ENCODE measurements at places on chromosomes 3 and 15.

DNA sequence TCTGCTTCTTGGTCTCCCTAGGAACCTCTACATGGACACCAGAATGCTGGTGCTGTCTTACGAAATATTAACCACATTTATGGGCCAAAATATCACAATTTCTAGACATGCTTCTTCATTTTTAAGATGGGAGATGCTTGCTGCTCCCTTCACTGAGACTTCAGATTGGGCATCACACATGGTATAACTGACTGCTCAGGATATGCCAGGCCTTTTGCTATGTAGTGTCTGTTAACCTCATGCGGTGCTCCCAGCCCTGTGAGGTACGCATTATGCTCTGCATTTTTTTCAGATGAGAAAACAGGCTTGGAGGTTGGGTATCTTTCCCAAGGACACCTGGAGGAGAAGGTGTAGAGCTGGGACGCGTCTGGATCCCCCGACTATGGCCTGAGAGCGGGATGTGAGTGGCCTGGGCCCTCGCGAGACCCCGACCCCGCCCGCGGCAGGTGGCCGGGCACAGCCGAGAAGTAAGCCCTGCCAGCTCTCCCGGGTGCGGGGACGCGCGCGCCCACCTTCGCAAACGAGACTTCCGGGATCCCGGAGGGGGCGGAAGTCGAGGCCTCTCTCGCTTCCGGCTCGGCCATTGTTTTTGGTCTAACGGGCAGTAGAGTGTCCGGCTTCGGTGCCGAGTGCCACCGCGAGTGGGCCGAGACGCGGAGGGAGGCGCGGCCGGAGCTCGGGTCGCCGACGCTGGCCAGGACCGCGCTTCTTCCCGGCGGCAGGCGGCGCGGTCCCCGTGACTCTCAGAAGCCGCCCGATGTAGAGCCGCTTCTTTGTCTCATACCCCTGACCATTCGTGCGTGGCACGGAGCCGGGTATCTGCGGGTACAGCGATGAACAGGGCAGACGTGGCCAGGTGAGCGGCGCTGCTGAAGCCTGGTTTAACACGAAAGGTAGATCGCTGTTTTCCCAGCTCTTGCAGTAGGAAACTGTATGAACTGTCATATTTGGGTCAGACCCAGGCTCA, at the start of gene ZKSCAN7:
ZKSCAN7 (plus strand) TSS at position 568 of the 967 bp plus-strand sequence. CDS start 1,855 bp downstream, outside the sequence.
- DNase-seq, result peak; percentile 94

- DNase-seq, result no peak
Observed at GRCh38 chr3:117706037-117706436, 996.5 kb downstream of the TUSC7 start.

DNA sequence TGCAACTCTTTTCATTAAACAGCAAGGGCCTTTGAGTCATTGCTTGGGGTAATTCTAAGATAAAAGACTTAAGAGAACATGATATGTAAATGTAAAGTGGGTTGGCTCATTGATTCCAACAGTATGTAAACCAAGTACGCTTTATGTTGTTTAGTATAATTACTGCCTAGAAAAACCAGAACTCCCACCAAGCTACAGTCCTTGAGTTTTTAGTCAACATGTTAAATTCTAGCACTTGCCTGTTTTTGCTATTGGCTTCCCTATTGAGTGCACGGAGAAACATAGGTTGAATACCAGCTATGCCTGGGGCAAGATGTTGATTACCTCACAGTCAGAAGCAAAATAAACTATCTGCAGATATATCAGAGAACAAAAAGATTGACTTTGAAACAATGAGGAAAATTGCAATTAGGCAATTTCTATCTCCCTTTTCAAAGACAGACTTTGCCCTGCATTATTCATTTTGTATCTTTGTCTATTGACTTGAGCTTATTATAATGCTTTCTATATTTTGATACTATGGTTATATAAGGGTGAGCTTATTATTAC, 179.3 kb downstream of the ZPLD1 start:
- no peak for DNase-seq

- no peak for DNase-seq
Observed at GRCh38 chr3:53939813-53940212, 48.2 kb upstream of the SELENOK start.

- no peak for DNase-seq
Observed at GRCh38 chr15:80283531-80283930, 31.5 kb upstream of the CTXND1 start.

GRCh38 chr3:134030379-134031347, 938 bp upstream of the SLCO2A1 start:
- peak; percentile 80 for DNase-seq

DNA sequence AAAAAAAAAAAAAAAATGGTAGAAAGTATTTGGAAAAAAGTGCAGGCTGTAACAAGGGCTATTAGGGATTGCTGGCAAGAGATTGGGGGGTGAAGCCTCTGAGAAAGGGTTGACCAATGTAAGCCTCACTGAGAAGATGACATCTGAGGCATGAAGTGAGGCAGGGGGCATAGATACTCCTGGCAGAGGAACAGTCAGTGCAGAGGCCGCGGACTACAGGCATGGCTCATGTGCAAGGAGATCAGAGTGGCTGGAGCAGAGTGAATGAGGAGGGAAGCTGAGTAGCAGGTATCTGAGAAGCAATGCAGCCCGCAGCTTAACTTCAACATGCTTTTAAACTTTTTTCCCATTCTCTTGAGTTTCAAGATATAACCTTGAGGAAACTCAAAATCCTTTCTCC, 5.4 kb downstream of the FBXL22 start:
- no peak for DNase-seq

DNA sequence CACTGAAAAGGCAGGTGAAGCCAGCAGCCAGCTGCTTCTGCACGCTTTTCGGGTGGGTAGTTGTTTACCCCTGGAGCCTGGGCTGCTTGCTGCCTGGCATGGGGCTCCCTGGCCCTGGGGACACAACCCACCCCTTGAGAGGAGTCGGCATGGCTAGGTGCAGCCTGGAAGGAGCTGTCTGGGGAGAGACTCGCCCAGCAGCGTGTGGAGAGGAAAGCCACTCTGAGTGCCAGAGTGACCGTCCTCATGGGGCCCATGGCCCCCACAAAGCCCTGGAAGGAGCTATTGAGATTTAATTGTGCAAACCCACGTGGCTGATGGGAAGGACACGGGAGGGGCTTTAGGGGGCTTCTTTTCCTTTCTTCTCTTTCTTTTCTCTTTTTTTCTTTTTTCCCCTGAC, 137.5 kb downstream of the OPA1 start:
- no peak for DNase-seq

- peak; percentile 77 for DNase-seq
Observed at GRCh38 chr3:5187920-5188418, 462 bp downstream of the EDEM1 start.

- peak; percentile 74 for DNase-seq
Observed at GRCh38 chr15:66241087-66241907, 12.3 kb downstream of the MEGF11 start.

DNA sequence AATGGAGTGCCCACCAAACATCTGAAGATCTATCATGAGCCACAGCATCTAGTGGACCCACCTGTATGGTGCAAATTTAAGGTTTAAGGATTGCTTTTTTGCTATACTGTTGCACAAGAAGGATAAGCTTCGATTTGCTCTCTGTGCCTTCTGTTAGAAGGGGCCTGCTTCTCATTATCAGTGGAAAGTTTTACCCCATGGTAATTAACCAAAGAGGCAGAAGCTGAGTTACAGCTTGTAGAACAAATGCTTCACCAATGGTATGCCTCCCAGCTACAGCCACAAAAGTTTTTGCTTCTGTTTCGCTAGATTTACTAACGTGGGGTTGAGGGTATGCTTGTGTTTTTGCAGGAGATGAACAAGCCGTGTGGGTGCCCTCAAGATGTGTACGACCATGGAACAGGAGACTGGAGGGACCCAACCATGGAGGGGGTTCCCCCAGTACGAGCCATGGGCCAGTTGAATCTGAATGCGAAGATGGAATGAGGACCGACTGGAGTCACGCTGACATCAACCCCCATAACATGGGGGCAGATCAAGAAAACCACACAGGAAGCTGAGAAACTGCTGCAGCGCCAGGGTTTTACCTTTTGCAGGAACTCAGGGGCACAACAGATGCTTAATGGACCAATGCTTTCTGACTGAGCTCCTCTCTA, 43.5 kb downstream of the ACAD9 start:
- DNase-seq, result no peak
